ENCODE measurements at places on chromosomes 3 and 15.

DNA sequence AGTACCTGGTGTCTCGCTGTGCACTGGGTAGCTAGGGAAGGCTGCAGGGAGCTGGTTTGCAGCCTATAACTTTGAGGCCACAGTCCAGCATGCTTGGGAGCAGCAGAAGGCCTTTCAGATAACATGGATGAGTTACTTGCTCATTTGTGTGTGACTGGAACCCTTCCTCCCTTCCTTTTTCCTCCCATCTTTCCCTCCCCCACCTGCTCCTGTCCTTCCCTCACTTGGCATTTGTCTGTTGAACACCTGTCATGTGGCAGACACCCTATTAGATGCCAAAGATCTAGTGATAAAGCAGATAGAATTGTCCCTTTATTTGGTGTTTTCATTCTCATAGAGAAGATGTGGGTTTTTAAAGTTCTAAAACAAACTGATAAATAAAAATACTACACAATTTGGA lies 71.6 kb downstream of the LRTM1 start:
- DNase-seq, result no peak

DNA sequence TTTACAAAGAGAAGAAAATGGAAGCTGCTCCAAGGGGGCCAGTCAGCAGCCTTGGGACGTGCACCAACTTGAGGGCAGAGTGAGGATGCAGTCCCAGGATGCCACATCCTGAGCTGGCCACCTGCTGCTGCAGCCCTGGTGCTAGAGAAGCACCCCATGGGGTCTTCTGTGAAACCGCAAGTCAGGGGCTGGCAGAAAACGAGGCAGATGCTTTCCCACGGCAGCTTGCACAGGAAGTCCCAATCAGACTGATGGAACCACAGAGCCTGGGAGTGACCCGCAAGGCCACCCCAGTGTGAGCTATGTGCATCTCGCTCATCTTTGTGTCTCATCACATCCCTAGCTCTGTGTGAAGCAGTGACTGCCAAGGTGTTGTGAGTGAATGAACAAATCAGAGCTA lies 76.5 kb downstream of the NUP210 start:
- DNase-seq, result no peak

DNA sequence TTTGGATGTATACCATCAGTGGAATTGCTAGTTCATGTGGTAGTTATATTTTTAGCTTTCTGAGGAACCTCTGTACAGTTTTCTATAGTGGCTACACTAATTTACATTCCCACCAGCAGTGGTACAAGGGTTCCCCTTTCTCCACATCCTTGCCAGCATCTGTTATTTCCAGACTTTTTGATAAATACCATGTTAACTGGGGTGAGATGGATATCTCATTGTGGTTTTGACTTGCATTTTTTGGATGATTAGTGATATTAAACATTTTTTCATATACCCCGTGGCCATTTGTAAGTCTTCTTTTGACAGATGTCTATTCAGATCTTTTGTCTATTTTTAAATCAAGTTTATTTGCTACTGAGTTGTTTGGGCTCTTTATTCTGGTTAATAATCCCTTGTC lies 455.6 kb upstream of the RARB start:
- DNase-seq, result no peak

DNA sequence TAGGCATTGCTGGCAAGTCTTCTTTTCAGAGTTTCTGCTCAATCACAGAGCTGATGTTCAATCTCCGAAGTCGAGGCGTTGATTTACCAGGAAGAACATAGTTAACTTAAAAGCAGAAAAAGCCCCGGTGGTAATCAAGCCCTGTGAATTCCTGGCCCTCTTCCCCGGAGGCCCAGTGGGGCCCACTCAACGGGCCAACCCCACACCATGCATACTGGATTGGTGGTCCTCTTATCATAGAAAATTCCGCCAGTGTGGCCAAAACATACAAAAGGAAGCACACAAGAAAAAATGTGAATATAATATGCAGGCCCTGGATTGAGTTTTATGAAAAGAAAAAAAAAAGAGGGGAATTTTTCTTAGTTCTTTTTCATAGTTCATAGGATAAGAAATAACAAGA lies 873.0 kb upstream of the NR2F2 start:
- DNase-seq, result no peak

GRCh38 chr3:37308247-37308646 lies 133.9 kb upstream of the LRRFIP2 start:
- no peak for DNase-seq

GRCh38 chr3:4738737-4739274 lies 240.4 kb upstream of the BHLHE40 start:
- DNase-seq, result no peak

DNA sequence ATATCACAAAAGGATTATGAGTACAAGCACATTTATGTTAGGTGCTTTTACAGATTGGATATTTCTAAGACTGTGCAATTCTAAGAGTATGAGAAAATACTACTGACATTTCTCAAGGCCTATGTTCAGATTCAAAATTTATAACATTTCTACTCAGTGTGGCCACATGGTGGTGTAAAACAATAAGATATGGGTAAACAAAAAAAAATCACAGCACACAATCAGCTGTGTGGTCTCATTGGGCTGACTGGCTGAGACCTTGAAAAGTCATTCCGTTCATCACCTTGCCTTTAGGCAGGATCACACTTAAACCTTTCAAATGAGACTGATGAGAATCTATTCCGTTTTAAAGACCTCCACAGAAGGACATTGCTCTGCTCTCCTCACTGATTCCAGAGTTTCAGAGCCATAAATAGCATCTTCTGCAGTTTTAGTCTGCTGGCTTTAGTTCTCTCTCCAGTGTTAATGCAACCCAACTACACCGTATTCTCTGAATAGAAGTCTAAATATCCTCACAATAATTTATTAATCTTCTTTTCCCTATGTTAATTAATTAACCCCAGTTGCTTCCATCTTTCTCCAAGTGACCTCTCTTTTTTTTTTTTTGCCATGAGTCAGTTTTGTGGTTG lies 158.2 kb downstream of the SPATA16 start:
- no peak for DNase-seq

GRCh38 chr3:27545061-27545460 lies 60.9 kb upstream of the SLC4A7 start:
- DNase-seq, result no peak

DNA sequence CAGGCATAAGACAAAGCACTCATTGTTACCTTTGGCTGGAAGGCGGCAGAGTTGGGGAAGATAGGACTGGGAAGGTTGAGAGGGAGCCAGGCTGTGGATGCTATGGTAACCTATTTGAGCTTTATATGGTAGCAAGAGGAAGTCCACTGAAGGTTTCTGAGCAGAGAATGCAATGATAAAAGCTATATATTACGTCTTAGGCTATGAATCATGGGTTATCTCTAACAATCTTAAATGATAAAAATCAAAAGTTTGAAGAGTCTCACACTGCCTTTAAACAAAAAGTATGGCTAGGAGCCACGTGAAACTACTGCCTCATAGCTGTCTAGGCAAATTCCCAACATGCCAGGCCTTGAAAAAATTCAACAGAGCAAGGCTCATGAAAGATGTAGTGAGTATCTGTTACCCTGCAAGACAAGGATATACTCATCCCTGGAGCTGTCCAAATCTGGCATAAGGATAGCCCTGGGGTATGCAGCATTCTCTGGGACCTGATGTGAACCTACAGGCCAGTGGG lies 4.1 kb downstream of the P3H2 start:
- no peak for DNase-seq

DNA sequence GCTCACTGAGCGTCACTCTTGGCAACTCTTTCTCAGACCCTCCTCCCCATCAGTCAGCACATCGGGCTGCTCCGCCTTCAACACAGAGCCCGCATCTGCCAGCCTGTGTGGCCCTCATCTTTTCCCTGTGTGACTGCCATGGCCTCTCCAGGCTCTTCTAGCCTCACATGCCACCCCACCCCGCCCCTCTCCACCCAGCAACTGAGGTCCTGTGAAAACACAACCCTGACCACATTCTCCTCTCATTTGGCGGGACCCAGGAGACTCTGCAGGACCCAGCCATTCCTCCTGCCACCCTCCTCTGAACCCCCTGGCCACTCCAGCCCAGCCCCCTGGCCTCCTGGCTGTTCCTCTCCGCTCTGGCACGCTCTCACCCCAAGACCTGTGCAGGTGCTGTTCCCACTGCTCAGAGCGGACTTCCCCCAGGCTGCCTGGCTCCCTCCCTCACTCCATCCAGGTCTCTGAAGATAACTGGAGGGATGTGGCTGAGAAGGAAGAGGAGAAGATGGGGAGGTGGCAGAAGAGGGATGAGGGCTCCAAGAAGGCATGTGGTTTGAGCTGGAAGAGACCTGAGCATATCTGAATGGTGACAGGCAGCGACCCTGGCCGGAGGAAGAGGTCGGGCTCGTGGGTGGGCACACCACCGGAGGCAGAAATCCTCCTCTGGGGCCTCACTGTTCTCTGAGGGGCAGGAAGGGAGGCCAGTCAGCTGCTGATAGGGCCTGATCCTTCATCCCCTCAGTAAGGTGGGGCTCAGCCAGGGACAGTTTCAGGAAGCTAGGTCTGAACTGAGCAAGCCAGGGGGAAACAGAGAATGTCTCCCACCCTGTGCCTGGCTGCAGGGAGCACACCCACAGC lies 111.2 kb upstream of the RPL32 start:
- no peak for DNase-seq

DNA sequence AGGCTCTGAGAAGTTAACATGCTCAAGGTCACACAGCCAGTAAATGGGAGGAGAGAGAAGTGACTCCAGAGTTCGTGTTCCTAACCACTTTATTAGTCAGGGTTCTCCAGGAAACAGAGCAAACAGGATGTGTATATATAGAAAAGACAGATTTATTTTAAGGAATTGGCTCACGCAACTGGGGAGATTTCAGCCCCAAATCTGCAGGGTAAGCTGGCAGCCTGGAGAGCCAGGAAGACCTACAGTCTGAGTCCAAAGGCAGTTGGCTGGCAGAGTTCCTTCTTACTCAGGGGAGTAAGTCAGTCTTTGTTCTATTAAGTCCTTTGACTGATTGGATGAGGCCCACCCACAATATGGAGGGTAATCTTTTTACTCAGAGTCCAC lies 118.2 kb upstream of the PROK2 start:
- DNase-seq, result no peak

- DNase-seq, result peak; percentile 31
Measured at GRCh38 chr3:5205165-5205941, 17.8 kb downstream of the EDEM1 start.

DNA sequence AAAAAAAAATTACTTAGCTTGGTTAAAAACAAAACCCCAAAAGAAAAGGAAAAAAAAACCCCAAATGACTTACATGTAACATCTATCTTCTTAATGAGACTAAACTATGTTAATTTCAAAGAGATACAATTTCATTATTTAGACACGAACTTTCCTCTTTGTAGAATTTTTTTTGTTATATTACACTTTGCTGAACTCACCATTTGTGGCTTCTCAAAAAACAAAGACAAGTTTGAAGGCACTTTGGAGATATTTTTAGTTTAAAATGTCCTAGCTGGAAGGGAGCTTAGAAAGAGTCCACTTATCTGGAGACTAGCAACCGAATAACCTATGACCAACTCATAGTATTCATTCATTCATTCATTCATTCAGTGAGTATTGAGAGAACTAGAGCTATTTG lies 301.7 kb upstream of the ROPN1 start:
- no peak for DNase-seq
